ENCODE measurements at places on chromosomes 6 and 20. TPM values are rescaled to one million over a fixed set of nuclear protein-coding genes. Genes with fewer than 3 reads are reported as not detected.

MAS1 gene
- total RNA-seq, result 0.42 TPM

SIRPD gene
- total RNA-seq, result not detected

HSPA1L gene
- 1.7 TPM for total RNA-seq

TPX2 gene
- total RNA-seq, result 0.76 TPM

GOPC gene
- 20.5 TPM for total RNA-seq

NOTCH4 gene
- total RNA-seq, result 24.1 TPM

GRCh38 chr6:142026471-142026870 is 106.3 kb upstream of the GJE1 start:
- DNase-seq, result no peak

- no peak for DNase-seq
Observed at GRCh38 chr6:75418233-75418632, 75.4 kb downstream of the FILIP1 start.

DNA sequence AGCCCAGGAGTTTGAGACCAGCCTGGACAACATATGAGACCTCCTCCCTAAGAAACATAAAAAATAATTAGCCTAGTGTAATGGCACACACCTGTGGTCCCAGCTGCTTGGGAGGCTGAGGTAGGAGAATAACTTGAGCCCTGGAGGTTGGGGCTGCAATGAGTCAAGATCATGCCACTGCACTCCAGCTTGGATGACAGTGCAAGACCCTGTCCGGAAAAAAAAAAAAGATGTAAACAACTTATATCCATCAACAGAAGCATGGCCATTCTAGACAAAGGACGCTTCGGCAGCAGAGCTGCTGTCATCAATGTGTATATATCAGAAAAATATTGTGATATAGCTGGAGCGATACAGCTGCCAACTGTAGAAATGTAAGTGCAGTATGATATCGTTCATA is 59.6 kb upstream of the ARID1B start:
- no peak for DNase-seq

DNA sequence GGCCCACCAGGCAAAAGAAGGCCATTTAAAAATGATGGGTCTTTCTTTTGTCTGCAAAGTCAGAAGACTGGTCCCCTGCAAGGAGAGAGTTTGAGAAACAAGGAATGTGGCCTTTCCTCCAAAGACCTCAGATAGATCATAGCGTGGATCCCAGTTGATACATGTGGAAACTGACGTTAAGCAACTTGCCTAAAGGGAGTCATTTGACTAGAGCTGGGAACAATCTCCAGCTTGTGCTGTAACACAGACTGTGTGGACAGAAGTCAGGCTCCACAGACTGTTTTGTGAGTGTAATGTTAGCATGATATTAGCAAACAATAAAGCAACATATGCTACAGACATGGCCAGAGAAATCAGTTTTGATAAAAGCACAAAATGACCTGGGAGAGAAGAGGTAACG is 140.4 kb upstream of the CITED2 start:
- DNase-seq, result no peak

- no peak for DNase-seq
Observed at GRCh38 chr6:16527691-16528090, 233.6 kb downstream of the ATXN1 start.

GRCh38 chr6:134249239-134249758 is 68.6 kb downstream of the SGK1 start:
- DNase-seq, result no peak

DNA sequence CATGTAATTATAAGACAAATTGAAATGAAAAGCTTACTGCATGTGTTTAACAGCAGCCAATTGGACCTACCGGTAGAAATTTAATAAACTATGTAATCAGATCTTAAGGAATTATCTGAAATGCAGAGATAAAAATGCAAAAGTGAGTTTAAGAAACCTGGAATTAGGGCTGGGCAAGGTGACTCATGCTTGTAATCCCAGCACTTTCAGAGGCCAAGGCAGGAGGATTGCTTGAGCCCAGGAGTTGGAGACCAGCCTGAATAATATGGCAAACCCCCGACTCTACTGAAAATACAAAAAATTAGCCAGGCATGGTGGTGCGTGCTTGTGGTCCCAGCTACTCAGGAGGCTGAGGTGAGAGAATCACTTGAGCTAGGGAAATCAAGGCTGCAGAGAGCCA is 74.1 kb downstream of the HFE start:
- no peak for DNase-seq

DNA sequence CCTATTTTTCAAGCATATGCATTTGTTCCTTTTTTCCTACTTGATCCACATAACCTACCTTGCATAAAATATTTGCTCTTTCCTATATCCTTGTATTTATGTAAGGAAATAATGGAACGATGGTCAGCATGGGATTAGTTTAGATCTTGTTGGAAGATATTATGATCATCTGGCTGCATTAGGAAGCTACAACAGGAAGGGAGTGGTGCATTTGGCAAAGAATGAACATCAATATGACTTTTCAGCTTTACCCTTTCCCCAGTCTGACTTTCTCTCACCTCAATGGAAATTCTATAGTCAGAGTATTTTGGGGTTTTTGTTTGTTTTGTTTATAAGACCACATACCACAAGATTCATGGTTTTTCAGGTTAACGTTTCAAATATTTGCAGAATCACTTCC is 66.0 kb downstream of the HS3ST5 start:
- DNase-seq, result no peak

- DNase-seq, result no peak
Observed at GRCh38 chr6:107805504-107805903, 18.6 kb downstream of the SCML4 start.

DNA sequence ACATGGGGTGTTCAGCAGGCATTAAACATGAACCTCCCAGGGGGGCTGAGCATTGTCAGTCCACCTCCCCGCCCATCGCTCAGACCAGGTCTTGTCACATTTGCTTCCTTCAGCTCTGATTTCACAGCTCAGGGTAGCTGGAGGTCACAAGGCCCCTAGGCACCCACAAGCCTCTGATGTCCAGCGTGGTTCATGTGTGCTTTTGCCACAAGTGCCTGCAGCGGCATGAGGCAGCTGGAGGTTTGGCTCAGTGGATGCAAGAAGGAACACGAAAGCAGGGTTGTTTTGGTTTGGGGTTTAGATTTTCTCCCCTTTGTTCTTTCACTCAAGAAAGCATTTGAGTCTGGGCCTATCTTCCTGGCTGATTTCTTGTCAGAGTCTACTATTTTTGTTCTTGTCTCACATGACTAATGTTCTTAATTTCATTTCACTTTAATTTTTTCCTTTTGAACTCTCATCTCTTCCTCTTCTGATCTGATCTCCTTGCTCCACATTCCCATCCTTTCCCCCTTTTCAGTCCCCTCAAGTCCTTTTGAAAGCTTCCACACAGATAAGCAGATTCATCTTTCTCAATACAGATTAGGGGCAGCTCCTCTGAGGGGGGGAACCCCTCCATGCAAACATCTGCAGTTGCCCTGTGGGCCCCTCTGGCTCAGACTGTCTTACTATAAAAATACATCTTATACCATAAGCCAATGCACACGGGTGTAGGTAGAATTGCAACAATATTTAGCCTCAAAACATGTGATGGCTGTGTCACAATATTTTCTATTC is 68.1 kb upstream of the CEP85L start:
- no peak for DNase-seq

DNA sequence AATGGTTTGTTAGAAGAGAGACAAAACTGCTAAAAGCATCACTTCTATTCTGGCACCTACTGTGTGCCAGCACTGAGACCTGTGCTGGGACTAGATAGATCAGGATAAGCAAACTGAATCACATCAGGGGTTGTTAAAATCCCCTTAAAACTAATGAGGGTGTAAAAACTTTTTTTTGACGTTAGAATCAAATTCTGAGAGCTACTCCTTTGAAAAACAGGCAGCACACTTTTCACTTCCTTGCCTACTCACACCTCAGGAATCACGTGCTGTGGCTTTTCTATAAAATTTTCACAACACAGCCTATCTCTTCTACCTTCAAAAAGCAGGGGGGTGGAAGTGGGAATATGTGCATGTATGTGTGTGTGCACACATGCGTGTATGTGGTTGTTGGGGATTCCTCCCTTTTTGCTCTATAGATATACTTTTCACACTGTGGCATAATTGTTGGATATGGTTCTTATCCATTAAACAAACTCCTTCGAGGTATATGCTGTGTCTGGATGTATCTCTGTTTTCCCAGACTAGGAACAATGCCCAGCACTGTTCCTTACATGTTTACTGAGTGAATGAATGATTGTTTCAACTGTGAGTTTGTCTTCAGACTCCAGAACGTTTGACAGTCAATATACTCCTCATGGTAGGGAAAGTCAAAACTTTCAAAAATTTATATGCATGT is 105.4 kb downstream of the FYN start:
- no peak for DNase-seq

- no peak for DNase-seq
Observed at GRCh38 chr6:20186981-20187380, 25.3 kb downstream of the MBOAT1 start.

DNA sequence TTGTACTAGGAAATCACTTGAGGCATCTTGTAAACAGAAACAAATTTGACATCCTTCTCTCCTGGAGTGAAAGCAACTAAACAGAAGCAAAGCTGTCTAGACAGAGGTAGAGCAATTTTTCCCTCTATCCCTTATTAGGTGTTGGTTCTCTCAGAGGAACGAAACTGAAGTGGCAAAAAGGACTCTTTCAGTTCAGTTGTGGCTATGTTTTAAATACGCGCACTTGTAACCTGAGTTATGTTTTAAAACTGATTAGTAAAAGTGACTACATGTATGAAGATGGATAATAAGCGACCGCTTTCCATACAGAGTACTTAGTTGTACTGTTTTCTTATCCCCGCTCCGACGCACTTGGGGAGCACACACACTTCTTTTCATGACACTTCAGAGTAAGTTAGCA is 551.0 kb downstream of the PHF3 start:
- DNase-seq, result no peak
